ENCODE measurements at places on chromosomes 13 and 19.

GRCh38 chr19:11769995-11770394 lies 3.2 kb downstream of the ZNF441 start:
- DNase-seq, result no peak

DNA sequence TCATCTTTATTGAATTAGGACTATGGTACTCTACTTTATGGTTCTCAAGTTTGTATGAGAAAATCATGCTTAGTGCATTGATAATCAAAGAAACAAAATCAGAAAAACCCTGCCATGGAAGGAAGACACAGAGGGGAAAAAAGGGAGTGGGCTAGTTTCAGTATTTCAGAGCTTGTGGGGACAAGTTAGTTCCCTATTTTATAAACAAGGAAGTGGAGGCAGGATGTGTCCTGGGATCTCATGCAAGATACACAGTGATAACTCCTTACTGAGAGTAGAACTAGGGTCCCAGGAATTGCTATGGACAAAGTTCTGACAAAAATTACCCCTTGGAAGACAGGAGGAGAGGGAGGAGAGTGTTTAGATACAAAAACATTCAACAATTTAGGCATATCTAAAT lies 1277.3 kb downstream of the UQCRFS1 start:
- no peak for DNase-seq

DNA sequence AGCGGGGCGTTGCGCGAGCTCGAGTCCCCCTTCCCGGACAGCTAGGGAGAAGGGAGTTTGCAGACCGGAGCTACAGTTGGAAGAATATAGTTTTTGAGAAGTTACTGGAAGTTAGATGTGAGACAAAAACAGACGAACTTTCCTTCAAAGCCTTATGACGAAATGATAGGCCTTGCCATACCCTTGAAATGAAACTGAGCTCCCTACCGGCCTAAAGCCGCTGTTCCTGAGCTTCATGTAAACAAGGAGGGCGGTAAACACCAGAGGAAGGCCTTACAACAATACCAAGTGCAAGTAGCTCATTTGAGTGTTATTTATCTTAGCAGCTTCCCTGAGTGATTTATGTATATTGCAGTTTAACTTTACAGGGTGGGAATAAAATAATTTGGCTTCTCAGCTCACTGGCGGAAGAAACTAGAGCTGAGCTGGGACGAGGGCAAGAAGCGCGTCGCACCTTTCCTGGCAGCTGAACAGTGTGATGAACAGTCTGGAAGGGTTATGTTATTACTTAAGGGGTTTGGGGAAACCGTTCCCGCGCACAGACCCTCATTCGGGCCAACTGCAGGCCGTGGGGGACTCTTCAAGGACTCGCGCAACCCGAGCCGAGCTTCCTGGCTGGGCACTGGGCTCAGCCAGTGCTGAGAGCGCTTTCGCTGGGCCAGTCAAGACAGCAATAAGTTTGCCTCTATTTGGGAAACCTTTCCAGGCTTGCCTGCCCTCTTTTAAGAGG lies 111.2 kb downstream of the KCNRG start:
- peak; percentile 38 for DNase-seq

- DNase-seq, result no peak
These were observed 11.6 kb upstream of the ZNF835 start for GRCh38 chr19:56683116-56683515.

- no peak for DNase-seq
These were observed 39.6 kb downstream of the ANKRD10 start for GRCh38 chr13:110875241-110875640.

DNA sequence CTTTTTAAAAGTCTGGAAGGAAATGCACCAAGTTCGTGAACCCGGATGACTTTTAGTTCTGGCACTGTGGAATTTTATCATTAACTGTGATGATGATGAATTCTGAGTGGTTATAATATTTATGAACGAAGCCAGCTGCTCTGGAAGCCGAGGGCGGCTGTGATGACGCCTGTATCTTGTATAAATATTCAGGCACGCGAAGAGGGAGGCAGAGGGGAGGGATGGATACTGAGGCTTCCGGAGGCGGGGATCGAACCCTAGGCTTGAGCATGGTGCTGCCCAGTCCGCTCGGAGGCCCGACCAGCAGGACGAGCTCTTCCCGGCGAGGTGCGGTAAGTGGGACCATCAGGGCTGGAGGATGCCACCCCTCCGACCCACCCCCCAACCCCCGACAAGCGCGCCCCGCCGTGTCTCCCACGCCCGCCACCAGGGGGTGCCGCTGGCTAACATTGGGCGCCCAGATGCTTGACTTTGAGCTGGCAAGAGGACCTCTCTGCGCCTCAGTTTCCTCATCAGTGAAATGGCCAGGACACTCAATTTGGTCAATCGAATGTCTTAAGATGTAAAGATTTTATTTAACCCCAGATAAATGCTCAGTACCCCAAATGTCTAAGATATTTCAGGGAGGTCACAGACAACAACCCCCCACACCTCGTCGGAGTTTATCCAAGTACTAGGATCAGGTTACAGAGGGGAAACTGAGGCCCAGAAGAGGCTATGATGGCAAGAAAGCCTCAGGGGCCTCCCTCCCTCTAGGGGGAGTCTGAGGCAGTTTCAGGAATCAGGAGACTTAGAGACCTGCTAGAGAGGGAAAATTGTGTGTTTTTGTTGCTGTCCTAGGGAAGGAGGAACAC lies 4.5 kb upstream of the RAB3A start:
- DNase-seq, result peak; percentile 78

DNA sequence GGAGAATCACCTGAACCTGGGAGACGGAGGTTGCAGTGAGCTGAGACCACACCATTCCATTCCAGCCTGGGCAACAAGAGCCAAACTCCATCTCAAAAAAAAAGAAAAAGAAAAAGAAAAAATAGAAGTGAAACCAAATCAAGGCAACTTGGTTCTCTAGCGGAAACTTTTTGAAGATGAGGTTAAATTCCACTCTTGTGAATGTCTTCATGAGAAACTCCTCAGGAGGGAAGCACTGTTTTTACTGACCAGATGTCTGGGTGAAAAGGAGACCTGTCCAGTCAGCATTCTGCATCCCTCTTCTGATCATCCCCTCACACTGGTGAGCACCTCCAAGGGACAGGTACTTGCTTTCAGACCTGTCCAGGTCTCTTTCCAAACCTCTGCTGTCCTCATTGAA lies 15.8 kb downstream of the BRD4 start:
- DNase-seq, result no peak

DNA sequence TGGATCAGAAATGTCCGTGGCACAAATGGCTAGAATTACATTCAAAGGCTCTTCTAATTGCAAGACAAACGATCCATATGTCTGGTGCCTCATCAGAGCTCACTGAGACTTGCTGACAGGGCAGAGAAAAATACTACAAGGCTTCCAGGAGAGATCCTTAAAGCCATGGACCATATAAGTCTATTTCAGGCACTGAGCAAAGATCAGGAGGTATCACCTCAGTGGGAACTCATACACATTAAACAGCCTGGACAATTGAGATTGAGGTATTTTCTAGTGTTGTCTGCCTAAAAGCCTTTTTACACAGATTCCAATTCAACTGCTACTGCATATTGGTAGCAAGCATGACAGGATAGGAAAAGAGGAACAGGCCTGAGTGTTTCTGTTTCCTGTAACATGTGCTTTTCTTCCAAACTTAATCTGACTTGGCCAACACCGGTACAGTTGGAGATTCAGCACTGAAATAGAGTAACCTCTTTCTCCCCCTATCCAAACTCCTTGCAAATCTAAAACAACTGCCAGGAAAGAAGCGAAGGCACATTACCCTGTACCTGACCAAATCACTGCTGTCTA lies 65.9 kb downstream of the SERP2 start:
- no peak for DNase-seq

GRCh38 chr13:101565317-101565716 lies 112.8 kb downstream of the ITGBL1 start:
- DNase-seq, result no peak

GRCh38 chr19:20078581-20079031 lies 806 bp downstream of the ZNF90 start:
- DNase-seq, result peak; percentile 45

DNA sequence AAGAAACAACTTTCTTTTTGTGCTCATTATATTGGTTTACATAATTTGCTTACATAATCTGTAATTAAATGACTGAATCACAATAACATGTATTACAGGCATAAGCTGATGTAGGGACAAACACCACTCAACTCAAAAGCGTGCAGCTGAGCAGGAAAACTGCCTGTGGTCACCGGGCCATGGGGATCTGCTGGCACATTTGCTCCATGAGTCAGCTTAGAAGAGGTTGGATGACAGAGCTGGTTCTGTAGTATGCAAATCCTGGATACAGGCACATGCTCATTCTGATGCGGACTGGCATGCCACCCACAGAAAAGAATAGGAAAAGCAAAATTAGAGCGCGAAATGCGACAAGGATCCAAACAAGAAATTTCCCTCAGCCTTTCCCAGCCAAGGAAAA lies 128.6 kb downstream of the USP12 start:
- DNase-seq, result no peak

DNA sequence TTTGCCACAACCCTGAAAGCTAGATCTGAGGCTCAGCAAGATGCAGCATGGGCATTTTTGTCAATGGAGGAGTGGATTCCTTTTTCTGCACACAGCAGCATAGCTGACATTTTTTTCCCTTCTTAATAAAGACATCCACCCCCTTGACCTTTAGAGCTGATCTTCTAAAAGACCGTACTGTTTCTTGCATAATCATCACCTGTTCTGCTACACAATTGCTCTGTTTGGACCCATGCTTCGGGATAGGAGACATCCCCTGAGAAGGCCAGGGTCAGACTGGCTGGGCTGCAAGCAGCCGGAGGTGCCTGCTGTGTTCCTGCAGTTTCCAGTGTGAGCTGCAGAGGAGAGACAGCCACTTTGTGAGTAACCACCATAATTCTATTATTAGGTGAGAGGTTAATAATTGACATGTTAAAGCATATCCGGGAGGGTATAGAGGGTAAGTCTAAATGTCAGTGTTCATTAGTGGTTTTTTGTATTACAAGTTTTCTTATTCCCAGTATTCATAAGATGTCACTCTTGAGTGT lies 108.5 kb upstream of the C1QTNF9B start:
- no peak for DNase-seq

DNA sequence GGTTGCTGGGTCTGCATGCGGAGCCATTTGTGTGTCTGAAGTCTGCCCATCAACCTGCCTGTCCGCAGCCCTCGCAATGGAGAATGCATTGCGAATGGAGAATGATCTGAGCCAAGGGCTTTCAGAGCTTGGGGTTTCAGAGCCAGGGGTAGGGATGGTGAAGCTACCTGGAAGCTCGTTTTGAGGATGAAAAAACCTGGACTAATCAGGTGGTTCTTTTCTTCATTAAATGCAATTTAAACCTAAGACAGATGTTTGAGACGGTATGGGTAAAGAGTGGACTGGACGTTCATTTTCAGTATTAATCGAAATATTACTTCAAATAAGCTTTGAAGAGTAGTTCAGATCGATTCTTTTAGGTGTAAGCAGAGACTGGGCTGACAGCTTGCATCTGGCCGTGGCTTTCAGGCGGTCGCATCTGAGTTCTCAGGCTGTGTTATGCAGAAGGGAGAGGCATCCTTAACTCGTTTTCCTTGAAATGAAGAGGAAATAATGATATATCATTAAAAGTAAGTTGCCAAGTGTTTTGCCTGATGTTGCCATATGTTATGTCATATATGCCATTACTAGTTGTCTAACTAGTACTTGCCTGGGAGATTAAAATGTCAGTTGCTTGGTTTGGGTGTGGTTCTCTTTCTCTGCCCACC lies 801 bp downstream of the MCF2L start:
- DNase-seq, result no peak

DNA sequence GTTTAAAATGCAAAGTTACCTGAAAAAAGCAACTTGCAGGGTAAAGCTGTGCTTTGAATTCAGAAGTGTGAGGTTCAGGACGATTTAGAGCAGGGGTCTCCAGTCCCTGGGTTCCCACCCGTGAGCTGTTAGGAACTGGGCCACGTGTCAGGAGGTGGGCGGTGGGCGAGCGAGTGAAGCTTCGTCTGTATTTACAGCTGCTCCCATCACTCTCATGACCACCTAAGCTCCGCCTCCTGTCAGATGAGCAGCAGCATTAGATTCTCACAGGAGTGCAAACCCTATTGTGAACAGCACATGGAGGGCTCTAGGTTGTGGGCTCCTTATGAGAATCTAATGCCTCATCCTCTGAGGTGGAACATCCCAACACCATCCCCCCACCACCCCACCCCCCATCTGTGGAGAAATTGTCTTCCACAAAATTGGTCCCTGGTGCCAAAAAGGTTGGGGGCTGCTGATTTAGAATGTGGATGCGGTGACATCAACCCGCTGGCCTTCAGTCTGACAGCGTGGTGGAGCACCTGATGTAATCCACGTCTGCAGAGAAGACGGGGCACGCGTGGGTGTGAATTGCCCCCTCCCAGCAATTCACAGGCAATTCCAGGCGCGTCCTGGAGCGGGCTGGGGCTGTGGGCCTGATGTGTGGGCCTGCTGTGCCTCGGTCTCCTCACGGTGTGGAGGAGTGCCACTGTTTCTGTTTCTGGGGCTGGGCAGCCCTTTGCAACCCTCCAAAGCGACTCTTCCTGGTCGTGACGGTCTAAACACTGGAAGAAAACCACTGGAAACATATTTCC lies 214.0 kb upstream of the SOX1 start:
- DNase-seq, result no peak

DNA sequence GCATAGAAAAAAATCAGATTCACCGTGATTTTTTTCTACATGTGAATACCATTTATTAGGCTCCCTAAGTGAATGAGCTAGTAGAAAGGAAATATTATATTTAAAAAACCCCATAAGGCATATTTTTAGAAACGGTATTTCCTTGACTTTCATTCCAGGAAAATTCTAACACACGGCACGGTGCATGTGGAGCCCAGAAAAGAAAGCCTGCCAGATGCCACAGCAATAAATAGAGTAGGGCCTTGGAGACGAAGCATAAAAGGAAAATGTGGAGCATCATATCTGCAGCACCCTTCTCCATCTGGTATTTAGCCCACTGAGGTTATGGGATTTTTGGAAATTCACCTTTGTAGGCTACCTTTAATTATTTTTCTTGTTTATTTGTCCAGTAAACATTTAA lies 314.4 kb downstream of the ENOX1 start:
- DNase-seq, result no peak

DNA sequence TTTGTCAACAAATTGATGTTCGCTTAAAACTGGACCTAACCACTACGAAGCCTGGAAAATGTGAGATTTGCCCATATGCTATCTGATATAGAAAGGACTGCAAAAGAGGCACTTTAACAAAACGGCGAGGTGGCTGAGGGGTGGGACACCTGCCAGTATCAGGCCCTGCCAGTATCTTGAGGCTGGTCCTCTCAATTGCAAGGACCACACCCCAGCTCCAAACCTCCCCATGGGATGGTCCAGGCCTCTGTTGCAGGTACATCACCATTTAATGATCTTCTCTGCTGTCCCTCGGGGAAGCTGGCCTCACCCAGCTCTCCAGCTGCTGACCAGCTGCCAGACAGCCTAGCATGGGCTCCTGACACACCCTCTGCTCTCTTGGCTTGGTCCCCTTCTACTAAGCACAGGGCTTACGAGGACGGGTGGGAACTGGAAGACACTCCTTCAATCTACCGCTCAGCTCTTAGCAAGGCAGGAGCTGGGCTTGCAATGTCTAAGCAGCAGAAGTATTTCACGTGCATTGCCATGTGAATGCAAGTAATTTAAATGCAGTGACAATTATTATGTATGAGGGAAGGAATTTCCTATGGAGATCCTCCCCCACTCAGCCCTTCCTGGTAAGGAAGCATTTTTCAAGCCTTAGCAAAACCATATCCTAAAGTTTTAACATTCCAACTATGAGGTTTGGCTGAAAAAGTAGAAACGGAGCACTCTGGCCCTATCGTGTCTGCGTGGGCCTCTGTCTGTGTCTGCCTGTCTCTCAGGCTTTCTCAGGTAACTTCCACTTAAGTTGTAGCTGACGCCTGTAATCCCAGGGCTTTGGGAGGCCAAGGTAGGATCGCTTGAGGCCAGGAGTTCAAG lies 63.9 kb downstream of the LATS2 start:
- DNase-seq, result no peak
